Motor neuron (in vitro differentiated cells): ENCODE measurements at places on chromosomes 5 and 9. TPM values are rescaled to one million over a fixed set of nuclear protein-coding genes. Genes with fewer than 3 reads are reported as not detected.
A peak's percentile ranks its signal among the peaks of the same experiment; 100 is the strongest.

Gene SEMA5A
- total RNA-seq = 2.8 and 3.3 TPM in 2 replicates

Gene SLC31A2
- 0.50 and 0.98 TPM in 2 replicates for total RNA-seq

Gene CARTPT
- not detected in 2 replicates for total RNA-seq

Gene AGTPBP1
- 15.7 and 17.9 TPM in 2 replicates for total RNA-seq

- ATAC-seq = no peak
Observed at GRCh38 chr5:123474228-123474627, 37.7 kb upstream of the CSNK1G3 start.

GRCh38 chr9:105117234-105117633, 127.2 kb upstream of the SLC44A1 start:
- no peak for ATAC-seq

DNA sequence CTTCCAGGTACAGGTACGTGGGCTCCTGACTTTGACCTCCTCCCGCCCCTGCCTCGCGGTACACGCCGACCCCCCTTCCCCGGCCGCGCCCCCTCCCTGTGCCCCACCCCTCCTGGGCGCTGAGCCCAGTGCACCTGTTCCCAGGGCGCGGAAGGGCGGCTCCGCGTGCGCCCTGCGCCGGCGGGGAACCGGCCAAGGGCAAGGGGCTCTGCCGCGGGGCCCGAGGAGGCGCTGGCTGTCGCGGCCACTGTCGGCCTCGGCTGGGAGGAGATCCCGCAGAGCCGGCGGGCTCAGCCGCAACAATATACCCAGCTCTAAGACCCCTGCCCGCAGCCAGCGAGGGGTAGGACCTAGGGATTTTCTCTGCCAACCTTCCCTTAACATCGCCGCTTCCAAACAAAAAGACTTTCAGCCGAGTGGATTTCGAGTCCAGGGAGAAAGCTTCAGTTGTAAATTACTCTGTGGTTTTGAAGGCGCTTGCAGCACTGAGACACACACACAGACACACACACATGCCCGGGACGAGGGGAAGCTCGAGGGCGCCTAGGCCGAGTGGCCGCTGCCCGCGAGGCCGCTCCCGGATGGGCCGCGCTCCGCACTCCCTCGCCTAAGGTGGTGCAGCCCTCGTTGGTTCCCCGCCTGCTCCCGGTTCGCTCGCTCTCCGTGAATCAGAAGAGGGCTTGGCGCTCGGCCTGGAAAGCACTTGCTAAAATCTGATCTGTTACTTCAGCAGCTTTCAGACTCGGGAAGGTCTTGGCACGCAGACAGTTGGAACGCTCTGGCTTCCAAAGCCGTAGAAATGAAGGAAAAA, 1.2 kb downstream of the FGF18 start:
- ATAC-seq = peak; percentile 2

GRCh38 chr9:101063192-101063591, 34.7 kb downstream of the PLPPR1 start:
- ATAC-seq = no peak

GRCh38 chr9:108528231-108528630, 327.6 kb downstream of the ACTL7B start:
- ATAC-seq = no peak

DNA sequence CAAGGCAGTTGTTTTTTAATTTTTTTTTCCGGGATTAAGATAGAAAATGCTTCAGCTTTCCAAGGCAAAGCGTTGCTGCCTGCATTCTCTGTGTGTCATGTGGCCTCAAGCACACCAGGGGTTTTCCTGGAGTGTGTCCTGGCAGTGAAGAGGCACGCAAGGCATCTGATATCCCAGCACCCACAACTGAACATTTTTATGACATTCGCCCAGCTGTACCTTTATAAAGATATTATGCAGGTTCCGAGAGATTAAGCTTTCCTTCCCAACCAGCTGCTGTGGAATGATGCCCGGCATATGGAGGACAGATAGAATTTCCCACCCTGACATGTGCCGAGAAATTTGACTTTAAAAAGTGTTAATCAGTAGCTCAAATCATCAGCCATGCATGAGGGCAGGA, 205.6 kb downstream of the GADD45G start:
- no peak for ATAC-seq

DNA sequence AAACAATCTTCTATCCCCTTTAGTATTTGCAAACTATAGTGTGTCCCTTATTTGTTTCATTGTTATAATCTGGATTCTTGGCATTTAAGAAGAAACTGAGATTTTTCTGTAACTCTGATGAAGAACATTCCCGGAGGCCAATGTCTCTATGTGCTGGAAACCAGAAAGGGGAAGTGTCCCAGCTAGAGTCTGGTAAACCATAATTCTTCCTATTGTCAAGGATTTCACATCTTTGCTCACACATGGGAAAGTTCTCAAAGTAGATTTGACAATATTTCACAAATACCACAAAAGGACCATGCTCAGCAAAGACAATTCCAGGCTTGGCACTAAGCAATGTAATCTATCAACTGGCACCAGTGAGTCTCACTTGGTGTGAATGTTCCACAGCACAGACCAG, 146.8 kb downstream of the MUSK start:
- no peak for ATAC-seq

DNA sequence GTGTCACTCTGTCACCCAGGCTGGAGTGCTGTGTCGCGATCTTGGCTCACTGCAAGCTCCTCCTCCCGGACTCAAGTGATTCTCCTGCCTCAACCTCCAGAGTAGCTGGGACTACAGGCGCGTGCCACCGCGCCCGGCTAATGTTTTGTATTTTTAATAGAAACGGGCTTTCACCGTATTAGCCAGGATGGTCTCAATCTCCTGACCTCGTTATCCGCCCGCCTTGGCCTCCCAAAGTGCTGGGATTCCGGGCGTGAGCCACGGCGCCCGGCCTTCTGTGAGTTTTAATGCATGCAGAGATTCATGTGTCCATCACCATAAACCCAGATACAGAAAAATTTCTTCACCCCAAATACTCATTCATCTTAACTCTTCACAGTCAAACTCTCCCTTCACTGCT, 1046.7 kb downstream of the CDH9 start:
- ATAC-seq = no peak

- ATAC-seq = peak; percentile 87
Observed at GRCh38 chr9:116365056-116365471, 211.5 kb downstream of the PAPPA start.

DNA sequence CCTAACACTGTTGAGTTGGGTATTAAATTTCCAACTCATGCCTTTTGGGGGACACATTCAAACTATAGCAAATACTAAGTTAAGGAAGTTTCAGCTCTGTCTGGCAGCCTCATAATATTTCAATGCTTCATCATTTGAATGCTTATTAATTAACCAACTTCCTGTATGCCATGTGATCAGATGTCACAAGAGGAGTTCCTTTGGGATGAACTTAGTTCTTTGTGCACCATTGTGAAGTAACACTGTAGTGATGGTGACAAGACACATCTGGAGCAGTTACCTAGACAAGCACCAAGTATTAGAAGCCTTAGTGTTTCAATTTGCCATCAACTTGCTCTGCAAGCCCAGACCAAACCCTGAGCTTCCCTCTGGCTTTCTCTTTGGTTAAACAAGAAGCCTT, 90.7 kb upstream of the IL12B start:
- ATAC-seq = no peak

DNA sequence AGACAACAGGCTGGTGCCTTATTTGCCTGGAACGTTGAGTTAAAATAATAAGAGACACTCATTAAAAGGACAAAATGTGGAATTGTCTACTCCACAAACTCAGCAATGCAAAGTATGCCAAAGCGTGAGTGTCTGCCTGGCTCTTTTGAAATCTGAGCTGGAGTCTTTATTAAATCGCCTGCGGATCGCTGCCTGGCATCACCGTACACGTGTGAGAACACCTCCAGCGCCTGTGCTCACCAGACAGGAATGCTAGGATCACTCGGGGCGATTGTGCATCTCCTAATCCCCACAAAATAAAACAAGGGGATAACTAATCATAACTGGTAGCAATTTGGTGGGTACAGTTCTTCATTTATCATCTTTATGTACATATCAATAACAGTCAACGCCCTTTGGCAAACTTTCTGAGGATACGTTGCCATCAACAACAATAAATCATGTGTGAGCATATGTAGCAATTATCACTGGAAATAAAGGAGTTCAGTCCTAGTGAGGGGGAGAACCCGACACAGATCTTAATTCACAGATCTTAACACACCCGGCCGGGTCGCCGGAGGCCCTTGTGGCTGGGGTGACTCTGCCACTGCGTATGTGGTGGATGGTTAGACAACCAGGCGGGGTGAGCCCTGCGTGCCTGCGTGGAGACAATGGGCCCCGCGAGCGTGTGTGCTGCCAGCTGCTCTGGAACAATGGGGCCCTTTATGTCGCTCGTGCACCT, 284.9 kb upstream of the IRX1 start:
- ATAC-seq = peak; percentile 24

- ATAC-seq = no peak
Observed at GRCh38 chr9:130450344-130451003, 5.7 kb downstream of the ASS1 start.

DNA sequence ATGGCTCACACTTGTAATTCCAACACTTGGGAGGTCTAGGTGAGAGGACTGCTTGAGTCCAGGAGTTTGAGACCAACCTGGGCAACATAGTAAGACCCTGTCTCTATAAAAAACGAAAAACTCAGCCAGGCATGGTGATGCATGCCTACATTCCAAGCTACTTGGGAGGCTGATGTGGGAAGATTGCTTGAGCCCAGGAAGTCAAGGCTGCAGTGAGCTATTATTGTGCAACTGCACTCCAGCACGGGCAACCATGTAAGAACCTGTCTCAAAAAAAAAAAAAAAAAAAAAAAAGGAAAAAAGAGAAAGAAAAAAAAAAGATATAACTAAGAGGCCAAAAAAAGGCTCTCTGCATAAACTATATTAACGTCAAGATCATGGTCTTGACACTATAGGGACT, 27.3 kb downstream of the GIN1 start:
- ATAC-seq = no peak

DNA sequence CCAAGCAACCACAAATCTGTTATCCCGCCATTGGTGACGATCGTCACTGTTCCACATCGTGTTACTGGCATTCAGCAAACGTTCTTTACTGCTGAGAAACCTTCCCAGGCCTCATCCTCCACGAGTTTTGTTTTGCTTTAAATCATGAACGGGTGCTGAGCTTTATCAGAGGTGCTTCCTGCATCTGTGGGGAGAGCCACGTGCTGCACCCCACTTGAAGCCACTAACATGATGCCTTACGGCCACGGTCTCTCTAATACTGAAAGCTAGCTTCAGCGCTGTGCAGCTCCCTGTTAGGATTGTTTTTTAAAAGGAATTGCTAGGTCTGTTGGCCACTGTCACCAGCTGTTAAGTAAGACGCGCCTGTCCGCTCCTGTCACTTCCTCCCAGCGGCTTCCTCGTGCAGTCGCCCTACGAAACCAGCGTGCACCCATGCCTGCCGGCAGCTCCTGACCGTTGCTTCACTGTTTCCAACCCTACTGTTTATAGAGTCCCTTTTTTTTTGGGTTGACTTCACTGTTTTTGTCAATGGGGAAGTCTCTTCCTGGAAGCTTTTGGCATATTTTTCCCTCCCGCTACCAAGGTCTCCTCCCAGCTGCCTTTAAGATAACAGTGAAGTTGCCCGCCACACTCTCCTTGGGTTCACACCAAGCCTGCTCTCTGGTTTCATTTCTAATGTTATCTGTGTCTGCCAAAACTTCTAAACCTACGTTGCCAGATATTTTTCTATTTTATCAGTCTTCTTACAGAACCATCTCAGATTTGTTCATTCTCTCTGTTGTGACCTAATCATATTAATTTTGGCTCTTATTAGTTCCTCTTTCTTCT, 20.3 kb downstream of the LPCAT1 start:
- ATAC-seq = no peak

- no peak for ATAC-seq
Observed at GRCh38 chr9:81578606-81579005, 110.7 kb downstream of the TLE1 start.

- ATAC-seq = no peak
Observed at GRCh38 chr9:119092125-119092524, 277.1 kb downstream of the BRINP1 start.

GRCh38 chr5:169778622-169779596, 141.8 kb downstream of the DOCK2 start:
- ATAC-seq = no peak

DNA sequence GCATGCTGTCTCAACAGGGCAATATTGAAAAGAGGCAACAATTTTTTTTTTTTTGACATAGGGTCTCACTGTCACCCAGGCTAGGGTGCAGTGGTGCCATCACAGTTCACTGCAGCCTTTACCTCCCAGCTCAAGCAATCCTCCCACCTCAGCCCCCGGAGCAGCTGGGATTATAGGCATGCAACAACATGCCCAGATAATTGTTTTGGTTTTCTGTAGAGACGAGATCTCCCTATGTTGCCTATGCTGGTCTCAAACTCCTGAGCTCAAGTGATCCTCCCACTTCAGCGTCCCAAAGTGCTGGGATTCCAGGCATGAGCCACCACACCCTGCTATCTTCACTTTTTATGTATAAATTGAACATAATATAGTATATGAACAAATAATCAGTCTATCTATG, 47.6 kb downstream of the PRELID2 start:
- no peak for ATAC-seq

GRCh38 chr5:176441921-176442323, 6.3 kb upstream of the FAF2 start:
- ATAC-seq = peak; percentile 65

GRCh38 chr9:126628146-126628545, 14.4 kb downstream of the LMX1B start:
- no peak for ATAC-seq

DNA sequence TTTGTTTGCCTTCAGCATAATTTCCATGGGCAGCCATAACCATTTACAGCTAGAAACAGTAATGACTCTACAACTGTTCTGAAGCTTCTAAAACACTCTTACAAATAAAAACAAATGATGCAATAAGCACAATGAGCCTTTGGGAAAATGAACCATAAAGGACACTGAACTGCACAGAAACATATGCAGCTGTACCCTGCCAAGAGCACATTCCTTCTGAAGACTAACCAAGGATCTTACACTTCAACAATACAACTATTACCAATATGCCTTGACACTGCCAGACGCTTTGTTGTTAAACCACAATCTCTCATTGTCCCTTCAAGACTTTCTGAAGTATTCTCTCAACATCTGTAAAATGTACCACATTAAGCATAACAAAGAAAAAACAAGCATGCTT, 104.2 kb upstream of the HMHB1 start:
- ATAC-seq = no peak

DNA sequence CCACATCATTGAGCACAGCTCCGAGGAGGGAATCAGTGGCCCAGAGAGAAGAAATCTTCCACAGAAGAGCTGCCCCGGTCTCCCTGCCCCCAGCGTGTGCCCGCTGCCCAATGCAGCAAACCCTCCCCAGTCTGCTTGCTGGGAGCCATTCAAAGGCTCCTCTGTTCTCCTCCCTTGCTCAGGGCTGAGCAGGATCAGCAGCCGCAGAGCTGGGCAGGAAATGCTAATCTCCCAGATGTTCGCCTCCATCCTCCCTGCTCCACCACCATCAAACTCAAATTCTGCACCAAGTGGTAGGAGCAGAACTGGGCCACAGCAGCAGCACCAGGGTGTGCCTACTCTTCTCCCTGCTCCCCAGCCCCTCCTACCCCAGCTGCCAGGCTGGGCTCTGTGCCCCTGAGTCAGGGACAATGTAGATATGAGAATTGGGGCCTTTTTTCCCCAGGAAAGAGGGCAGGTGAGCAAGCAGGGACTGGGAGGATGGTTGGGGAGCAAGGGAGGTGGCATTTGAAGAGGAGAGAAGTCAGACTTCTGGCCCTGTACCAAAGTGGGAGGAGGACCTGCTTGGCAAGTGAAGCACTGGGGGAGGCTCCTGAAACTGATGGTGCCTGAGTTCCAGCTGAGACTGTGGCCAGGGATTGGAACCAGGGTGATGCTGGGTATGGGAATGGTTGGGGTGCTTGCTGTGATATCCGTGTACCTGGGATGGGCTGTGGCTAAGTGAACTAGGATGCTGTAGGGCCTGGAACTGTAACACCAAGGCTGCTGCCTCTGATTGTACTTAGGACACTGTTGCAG, 1.9 kb upstream of the PCDH1 start:
- ATAC-seq = peak; percentile 4

- no peak for ATAC-seq
Observed at GRCh38 chr5:131766689-131767088, 30.1 kb downstream of the FNIP1 start.
